BJ (cell line): ENCODE measurements at places on chromosomes 11 and 22.

- no peak for DNase-seq
Observed at GRCh38 chr11:20949585-20949984, 280.2 kb downstream of the NELL1 start.

GRCh38 chr11:62143727-62144126, 19.9 kb downstream of the INCENP start:
- no peak for DNase-seq

- DNase-seq: no peak
Observed at GRCh38 chr11:11265320-11265719, 87.7 kb downstream of the CSNK2A3 start.

DNA sequence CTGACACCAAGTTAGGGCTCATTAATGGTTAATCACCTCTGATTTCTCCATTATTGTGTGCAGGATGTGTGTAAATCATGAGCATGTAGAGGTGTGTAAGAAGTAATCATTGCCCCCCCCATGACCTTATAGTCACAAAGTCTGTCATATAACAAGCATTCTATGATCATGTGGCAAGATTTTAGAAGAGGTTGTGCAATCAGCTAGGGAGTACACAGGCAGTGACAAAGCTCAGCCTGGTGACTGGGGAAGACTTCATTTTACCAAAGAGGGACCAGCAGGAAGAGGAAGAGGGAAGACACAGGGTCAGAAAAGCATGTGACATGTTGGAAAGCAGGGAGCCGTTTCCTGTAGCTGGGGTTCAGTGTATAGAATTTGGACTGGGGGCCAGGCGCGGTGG, 176.5 kb upstream of the LARGE1 start:
- no peak for DNase-seq

DNA sequence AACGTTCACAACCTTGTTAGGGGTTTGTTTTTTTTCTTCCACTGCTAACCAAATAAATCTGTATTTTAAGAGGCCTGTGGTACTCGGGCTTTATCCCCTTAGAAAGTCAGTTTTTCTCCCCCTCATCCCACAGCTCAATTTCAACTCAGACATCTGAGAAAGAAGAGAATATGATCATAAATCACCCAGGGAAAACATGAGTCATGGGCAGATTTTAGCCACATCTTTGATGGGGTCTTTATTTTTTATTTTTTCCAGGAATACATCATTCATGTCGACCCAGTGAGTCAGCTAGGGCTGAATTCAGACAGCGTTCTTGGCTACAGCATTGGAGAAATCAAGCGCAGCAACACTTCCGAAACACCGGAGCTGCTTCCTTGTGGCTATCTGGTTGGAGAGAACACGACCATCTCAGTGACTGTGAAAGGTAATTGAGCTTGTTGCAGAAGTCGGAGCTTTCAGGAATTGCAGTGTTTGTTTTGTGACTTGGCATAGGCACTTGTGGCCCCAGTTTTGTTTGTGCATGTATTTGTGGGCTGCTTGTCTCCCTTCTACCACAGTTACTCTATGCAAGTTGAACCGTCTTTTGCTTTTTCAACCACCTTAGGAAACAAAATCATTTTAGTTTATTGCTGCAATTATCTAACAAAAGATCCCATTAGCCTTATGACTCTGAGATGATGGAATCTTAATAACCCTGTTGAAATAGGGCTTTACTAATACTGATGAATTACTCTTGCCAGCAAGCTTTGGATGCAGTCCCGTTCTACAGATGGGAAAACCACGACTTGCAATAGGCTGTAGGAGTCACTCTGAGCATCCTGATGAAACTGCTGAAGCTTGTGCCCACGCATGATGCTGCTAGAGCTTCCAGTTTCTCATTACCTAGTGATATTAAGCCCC, 62.7 kb downstream of the DBX1 start:
- peak; percentile 93 for DNase-seq

- DNase-seq: no peak
Observed at GRCh38 chr22:35367331-35367886, 13.5 kb upstream of the HMOX1 start.

DNA sequence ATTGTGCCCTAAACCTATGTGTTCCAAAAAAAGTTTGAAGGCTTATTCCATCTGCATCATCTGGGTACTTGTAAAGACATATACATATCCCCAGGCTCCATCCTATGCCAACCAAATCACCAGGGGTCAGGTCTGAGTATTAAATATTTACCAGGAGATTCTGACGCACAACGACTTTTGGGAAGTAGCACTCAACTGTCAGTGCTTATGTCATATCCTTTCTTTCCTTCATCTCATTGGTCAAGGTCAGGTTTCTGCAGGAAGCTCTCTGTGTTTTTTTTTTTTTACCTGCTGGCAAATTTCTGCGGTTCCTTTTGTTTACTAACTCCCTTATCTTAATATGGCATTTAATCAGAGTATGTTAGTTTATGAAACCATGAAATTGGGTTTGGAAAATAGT, 22.5 kb upstream of the CYP2R1 start:
- DNase-seq: no peak

- no peak for DNase-seq
Observed at GRCh38 chr11:10861047-10861446, 3.2 kb upstream of the ZBED5 start.

DNA sequence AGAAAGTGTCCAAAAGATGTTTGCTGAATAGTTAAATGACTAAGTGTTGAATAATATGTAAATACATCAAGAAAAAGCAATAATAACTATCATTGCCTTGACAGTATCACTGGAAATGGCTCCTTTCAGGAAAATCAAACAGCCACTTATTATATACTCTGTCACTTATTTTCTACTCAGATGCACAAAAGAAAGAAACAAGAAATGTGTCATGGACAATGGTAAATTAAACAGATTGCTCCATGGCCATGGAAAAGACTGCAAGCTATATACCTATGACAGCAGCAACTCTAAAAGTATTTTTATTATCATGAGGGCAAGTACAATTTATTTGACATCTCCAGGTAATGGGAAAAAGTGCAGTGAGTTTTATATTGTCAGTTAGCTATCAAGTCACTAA, 52.9 kb upstream of the GUCY1A2 start:
- no peak for DNase-seq

- DNase-seq: no peak
Observed at GRCh38 chr22:31099841-31100761, 7.3 kb downstream of the SELENOM start.

DNA sequence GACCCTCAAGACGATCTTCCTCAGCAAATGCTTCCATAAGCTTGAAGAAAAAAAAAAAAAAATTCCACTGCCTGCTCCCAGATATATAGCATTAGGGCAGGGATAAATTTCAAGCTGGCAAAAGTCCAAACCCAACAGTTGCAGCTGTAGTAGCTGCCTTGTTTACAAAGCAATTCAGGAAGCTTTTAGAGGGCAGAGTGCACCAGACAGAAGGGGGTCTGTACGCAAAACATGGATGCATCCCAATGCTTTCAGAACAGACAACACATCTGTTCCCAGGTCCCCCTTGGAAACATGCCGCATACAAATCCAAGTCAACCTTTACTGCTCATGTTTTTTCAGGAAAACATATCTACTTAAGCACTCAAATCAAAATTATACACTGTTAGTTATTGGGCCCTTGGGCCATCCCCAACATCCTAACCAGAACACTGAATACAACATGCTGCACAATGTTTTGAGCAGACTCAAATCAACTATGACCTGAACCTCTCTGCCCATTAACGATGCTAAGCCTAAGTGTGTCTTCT, 94.5 kb downstream of the CADM1 start:
- no peak for DNase-seq
